Effector memory CD8-positive, alpha-beta T cell (primary cell): ENCODE measurements at places on chromosomes 6 and 20.

DNA sequence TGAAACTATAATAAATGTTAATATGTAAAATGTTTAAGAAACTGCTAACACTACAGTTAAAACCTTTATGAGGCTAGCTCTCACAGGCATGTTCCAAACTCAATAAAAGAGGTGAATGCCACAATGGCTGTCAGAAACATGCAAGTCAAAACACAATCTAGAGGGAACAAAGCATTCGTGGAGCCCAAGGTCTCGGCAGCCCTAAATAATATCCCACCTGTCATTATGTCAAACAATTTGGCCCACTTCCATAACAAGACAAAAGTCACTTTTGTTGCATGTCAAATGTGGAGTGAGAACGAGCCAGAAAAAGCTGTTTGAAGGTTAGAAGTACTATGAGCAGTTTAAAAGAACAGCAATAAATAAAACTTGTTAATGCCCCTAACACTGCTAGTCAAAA, 181.9 kb downstream of the GMDS start:
- no peak for DNase-seq

GRCh38 chr6:114151064-114151690, 180.2 kb upstream of the HDAC2 start:
- no peak for DNase-seq

DNA sequence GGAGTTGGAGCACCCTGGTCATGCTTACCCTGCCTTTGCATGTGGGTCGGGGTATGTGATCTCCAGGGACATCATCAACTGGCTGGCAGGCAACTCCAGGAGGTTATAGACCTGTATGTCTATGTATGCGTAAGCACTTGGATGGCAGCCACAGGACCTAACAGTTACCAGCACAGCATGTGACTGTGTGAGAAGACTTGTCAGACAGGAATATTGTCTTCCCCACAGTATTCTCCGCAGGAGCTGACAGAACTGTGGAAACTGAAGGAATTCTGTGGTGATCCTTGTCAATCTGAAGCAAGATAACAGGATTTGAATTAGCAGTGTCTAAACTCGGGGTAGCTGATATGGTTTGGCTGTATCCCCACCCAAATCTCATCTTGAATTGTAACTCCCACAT, 59.2 kb downstream of the TMEM244 start:
- DNase-seq, result no peak

- no peak for DNase-seq
These were observed 51.5 kb upstream of the NXT1 start for GRCh38 chr20:23298926-23299672.

DNA sequence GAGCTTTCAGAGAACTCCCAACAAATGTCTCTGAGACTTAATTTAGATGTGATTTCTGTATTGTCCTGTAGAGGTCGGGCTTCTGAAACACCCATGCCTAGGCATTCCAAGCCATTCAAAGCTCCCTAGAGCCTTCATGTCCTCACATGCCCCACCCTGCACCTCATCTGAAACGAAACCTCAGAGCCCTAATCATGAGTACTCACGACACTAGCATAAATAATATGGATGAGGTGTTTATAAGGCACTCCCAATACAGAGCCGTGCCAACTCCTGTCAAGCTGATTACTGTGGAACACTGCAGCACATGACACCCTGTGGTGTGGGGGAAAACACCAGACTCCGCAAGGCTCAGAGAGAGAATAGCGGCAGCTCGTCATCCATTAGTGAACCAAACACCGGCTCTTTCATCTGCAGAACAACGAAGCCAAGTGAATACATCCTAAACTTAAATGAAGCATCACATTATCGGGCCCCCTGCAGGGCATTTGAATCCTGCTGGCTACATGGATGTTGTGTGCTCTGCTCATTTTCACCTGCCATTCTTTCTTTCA, 83.8 kb downstream of the FNDC1 start:
- DNase-seq, result no peak

- DNase-seq, result no peak
These were observed 394.4 kb upstream of the ADGRB3 start for GRCh38 chr6:68240726-68241125.

DNA sequence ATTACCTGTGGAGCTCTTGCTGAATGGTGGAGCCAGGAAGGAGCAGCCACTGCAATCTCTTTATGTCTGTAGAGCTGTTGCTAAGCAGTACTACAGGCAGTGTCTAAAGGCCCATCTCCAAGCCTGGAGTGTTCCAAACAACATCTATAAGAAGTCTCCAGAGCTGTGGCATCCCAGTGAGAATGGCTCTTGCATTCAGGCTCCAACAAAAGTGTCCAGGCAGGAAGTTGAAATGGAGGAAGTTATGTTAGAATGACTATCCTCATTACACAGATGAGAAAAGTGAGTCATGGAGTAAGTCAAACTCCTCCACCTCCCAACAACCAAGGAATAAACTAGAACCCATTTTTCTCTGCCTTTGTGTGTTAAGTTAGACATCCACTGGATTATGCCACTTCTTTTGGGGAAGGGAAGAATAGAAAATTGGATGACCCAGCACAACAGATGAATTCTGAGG, 288.5 kb upstream of the STXBP5 start:
- no peak for DNase-seq

GRCh38 chr6:53912661-53913060, 117.9 kb downstream of the LRRC1 start:
- no peak for DNase-seq

GRCh38 chr6:160730911-160731310, 28.9 kb downstream of the PLG start:
- DNase-seq, result no peak

DNA sequence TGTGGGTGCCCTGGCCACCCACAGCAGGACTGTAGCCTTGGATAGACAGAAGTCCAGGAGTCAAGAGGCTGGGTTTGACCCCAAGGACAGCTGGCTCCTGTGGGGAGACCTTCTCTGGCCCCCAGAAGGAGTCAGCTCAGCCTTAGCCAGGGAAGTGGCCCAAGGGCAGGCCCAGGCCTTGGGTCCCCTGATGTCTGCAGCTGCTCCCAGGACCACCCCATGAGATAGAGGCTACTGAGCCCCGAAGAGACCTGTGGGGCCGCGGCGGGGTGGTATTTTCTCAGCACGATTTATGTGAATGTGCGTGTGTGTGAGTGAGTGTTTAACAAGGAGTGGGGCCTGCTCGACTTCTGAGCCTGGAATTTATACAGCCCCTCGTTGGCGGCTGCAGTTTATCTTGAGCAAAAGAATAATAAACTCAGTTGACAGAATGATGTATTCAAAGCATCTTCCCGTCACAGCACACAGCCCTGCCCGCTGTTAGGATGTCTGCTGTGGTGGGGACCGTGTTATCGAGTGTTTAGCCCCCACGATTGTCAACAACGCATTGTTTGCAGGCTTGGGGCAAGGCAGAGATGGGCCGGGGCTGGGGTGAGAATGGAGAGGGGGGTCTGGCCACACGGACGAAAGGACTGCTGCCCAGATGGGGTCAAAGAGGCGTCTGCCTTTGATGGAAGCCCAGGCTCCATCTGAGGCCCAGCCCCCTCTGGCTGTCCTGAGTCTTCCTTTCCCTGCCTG, 163.3 kb downstream of the VEGFA start:
- DNase-seq, result no peak

DNA sequence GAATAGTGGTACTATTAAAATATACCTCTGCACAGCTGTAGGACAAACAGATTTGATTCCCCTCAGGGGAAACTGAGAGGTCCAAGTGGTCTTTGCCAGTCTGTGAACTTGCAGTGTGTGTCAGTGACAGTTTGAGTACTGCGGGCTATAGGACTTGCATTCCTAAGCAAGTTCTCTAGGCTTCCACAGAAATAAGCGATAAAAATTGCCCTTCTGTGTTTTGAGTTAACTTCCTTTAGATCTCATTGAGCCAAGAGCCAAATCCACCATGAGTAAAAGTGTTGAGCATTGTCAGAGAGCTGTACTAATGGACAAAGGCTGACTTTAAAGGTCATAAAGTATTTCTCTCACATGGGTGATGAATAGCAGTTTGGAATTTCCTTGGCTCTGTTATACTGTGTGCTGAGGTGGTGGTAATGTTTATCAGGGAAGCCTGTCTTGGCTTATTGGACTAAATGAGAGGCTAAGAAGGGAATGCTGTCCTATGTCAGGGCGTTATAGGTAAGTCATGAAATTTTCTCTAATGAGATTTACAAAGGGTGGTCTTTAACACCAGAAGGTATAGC, 122.6 kb upstream of the MAP3K7 start:
- no peak for DNase-seq

DNA sequence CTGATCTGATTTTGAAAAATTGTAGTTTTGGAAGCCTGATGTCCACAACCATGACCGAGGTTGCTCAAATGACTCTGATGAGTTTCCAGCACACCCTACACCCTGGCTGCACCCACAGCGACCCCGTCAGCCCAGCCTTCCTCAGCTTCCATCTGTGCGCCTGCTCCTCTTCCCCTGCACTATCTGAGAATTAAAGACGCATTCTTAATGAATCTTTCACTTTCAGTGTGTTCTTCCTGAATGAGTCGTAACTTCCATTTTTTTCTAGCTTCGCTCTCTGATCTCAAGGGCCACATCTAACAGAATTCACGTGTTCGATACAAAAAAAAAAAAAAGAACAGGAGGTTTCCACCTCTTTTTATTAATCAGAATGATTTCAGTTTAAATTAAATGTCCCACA, 21.3 kb upstream of the RREB1 start:
- peak; percentile 10 for DNase-seq

- DNase-seq, result no peak
These were observed 216.9 kb upstream of the PRND start for GRCh38 chr20:4504814-4505213.

DNA sequence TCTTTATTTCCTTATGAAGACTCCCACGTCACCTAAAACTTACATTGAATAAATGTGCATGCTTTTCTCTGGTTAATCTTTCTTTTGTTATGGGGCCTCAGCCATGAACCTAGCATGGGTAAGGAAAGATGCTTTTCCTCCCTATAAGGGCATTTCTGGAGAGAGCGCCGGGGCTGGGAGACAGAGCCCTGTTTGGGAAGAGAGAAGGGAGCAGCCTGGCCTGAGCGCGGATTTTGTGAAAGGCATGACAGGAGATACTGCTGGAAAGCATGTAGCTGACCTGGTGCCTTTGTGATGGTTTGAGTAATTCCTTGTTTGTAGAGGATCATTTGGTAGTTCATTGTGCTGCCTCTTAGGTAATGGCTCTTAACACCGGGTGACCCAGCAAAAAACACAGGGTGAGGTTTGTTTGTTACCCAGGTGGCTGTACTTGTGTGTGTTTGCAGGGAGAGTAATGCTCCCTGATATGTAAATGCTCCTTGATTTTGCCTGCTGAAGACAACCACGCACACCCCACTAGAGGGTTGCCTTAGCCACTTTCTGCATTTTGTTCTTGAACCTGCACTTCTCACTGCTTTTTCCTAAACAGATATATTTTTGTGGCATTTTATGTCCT, 59.2 kb downstream of the ANKRD6 start:
- DNase-seq, result no peak

- DNase-seq, result no peak
These were observed 191.6 kb downstream of the HAO1 start for GRCh38 chr20:7748624-7749023.

GRCh38 chr20:11193241-11193640, 519.4 kb upstream of the JAG1 start:
- no peak for DNase-seq

GRCh38 chr6:159595173-159595572, 97.9 kb downstream of the SOD2 start:
- no peak for DNase-seq

- no peak for DNase-seq
These were observed 34.0 kb upstream of the INSM1 start for GRCh38 chr20:20333866-20334265.

DNA sequence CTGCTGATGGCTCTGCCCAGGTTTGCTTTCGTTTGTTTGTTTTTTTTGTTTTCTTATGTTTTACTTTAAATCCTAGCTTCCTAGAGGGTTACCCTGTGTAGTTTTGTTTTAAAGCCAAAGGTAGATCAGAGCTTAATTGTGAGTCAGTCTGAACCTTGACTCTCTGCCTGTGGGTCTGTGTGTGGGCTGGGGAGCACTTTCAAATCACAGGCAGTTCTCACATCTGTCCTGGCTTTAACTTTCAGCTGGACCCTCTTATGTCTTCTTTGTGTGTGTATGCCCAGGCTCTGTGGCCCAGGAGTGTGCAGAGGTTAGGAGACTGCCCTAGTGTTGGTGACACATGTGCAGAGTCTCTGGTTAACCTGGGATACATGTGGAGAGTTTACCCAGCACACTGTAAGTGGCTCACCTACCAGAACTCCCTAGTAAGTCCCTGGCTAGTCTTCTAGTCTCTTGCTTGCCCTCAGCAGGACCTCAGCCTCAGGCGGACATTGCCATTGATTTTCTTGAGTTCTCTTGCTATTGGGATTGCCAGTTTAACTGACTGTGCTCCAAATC, 19.0 kb downstream of the HIVEP1 start:
- DNase-seq, result no peak

DNA sequence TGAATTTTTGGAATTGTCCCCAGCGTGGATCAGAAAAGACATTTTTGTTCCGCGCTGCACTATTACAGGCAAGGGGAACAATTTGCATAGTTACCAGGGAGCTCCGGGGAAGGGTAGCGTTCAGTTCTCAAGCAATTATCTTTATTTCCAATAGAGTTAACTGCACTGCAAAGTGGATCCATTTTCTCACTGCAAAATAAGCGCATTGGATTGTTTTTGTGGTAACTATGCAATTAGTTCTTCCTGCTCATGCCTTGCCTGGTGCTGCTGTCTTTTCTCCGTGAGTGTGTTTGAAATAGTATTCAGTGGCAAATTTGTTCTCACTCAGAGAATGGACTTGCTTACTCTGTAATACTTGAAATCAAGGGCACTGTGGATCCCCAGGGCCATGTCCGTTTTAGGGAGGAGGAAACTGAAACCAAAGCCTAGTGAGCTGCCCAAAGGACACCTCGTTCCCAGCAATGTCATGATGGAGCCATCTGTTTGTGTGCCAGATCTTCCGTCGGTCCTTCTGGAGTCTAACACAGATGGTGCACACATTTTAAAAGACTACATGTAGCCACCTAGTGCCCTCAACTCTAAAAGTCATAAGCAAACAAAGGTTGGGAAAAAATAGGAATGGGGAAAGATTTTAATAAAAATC, 7.4 kb upstream of the PCK1 start:
- no peak for DNase-seq
